Femur (tissue), 1 donor: ENCODE measurements at places on chromosomes 1 and 21.

DNA sequence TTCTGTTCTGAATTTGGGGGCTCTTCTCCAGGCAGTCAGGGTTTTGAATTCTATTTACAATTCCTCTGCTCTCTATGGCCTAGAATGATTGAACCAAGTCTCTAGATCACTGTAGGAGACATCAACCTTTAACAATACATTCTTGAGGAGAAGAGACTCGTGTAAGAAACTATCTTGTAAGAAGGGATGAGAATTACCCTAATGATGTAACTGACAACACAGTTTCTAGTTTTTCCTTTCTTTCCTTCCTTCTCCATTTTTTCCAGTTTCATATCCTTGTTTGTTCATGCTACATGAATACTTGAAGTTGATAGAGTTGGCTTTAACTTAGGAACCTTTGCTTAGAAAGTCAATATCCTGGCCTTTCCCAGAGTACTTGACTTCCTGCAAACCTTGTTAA lies 1.3 kb upstream of the ATP1A1 start:
- DNase-seq, result no peak

GRCh38 chr1:29342351-29342750 lies 106.0 kb downstream of the PTPRU start:
- no peak for DNase-seq

DNA sequence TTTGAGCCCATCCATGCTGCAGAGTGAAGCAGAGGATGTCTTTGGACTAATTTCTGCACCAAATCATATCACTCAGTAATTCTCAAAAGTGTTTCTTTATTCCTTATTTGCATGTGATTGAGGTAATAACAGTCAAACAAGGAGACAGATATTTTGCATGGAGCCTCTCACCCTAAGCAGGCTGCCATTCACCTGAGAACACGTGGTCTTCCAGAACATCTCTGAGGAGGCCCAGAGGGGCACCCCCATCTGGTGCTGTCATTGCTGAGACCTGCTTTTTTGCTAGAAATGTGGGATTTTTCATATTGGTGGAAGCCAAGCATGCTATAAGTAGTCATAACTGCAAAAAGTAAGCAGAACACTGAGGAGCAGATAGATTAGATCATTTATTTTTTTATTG lies 7.7 kb downstream of the SLC37A1 start:
- DNase-seq, result no peak

DNA sequence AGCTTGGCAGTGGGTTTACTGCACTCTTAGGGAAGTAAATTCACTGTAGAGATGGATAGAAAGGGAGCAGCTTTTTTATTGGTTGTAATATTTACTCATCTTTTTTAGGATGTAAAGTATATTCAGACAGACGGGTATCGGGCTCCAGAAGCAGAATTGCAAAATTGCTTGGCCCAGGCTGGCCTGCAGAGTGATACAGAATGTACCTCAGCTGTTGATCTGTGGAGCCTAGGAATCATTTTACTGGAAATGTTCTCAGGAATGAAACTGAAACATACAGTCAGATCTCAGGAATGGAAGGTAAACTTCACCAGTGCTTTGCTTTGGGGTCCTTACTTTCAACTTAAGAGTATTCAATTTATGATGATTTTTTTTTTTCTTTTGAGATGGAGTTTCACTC lies 3.2 kb downstream of the UHMK1 start:
- DNase-seq, result no peak

- no peak for DNase-seq
Observed at GRCh38 chr1:33823830-33824229, 40.0 kb upstream of the HMGB4 start.

- DNase-seq, result no peak
Observed at GRCh38 chr1:18409609-18410237, 71.0 kb upstream of the KLHDC7A start.

DNA sequence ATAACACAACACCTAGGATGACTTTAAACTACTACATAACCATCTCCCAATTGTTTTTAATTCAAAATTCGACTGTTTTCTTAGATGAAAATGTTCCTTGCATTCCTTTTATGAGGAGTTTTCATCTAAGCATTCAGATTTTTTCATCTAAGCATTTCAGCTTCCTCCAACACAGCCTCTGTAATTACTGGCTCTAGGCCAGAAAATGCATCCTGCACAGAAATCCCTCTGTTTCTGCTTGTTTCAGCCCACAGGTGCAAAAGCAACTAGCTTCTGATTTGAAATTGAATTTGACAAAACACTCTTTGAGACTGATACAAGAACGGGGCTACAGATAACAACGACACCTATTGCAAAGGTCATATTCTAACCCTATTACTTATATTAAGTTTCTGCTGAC lies 90.4 kb downstream of the RGS21 start:
- no peak for DNase-seq

GRCh38 chr21:33924079-33924765 lies 8.6 kb upstream of the ATP5PO start:
- peak; percentile 89 for DNase-seq
